ENCODE measurements at places on chromosomes 13 and 19.

DNA sequence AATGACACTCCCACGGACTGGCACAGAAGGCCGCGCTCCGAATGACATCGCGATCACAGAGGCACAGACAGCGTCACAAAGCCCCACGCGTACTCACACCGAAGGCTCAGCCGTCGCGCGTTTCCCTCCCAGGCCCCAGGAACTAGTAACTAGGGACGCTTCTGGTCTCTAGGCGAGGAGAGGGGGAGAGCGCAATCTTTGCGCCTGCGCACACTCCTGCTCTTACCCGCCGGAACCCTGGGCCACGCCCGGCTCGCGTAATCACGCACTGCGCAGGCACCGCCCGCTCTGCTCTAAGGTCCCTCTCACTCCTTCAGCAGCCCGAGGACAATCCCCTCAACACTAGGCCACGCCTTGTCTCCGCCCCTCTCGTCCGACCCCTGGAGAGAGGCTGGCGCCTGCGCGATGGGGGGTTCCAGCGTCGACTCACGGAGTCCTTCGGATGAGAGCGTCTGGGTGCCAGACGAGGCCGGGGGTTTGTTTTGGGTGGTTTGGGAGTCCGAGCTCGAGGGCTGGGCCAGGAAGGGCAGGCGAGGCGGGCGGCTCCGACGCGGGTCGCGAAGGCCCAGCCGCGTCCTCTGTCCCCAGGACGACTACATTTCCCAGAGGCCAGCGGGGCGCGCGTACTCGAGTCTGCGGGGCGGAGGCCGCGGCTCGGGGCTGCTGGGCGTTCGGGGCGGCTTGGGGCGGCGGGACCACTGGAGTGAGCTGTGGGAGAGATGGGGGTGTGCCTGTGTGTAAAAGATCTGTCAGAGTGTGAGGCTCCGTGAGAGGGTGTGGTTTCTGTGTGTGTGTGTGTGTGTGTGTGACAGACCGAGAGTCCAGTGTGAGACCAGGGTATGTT lies at the start of gene ZNF471:
Gene ZNF471 (plus strand): TSS at position 410 of the 844 bp plus-strand sequence. CDS start 3,717 bp downstream, outside the sequence.
- no peak for DNase-seq

- DNase-seq = no peak
Measured at GRCh38 chr13:113020323-113021080, 51.5 kb downstream of the MCF2L start.

GRCh38 chr13:79772811-79773210 lies 291.9 kb downstream of the NDFIP2 start:
- no peak for DNase-seq

DNA sequence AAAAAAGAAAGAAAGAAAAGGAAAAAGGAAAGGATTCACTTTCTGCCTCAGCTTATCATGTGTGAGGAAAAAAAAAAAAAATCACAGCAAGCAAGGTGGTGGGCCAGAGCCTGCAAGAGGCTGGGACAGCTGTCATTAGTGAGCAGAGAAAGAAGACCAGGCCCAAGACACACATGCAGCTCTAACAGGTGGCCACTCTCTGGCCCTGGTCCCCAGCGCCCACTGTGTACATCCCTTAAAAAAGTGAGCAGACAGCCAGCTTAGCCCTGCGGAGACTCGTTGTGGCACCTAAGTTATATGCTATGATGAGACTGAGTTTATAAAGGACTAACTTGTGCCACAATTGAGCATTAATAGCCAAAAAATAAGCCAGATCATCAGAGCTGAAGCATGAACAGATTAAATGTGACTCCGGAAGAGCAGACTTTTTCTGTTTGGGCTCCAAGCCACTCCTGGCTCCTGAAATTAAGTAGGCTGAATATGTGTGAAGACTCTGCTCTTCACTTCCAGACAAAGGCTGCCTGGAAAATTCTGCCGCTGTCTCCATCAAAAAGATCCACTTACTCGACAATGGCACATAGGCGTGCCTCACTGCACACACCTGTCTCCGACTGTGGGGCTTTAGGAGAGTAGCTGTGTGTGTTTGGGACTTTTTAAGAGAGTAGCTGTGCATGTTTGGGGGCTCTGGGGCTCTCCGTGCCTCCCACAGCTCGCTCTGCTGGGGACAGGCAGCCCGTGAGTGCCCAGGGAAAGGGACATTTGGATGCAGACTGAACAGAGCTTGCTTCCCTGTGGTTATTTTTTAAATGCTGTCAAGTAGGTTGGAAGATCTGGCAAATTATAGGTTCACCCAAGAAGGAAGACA lies 55.0 kb downstream of the LATS2 start:
- no peak for DNase-seq

All from GM12892 (cell line).